ENCODE measurements at places on chromosomes 1 and 21.
A peak's percentile ranks its signal among the peaks of the same experiment; 100 is the strongest.

- H3K4me3 ChIP-seq: no peak overlapping the region
- no peaks in the 10 kb centered on the region for H3K36me3 ChIP-seq
- H3K27ac ChIP-seq: no peak overlapping the region
Observed at GRCh38 chr1:246517391-246517790, 10.3 kb upstream of the SMYD3 start.

DNA sequence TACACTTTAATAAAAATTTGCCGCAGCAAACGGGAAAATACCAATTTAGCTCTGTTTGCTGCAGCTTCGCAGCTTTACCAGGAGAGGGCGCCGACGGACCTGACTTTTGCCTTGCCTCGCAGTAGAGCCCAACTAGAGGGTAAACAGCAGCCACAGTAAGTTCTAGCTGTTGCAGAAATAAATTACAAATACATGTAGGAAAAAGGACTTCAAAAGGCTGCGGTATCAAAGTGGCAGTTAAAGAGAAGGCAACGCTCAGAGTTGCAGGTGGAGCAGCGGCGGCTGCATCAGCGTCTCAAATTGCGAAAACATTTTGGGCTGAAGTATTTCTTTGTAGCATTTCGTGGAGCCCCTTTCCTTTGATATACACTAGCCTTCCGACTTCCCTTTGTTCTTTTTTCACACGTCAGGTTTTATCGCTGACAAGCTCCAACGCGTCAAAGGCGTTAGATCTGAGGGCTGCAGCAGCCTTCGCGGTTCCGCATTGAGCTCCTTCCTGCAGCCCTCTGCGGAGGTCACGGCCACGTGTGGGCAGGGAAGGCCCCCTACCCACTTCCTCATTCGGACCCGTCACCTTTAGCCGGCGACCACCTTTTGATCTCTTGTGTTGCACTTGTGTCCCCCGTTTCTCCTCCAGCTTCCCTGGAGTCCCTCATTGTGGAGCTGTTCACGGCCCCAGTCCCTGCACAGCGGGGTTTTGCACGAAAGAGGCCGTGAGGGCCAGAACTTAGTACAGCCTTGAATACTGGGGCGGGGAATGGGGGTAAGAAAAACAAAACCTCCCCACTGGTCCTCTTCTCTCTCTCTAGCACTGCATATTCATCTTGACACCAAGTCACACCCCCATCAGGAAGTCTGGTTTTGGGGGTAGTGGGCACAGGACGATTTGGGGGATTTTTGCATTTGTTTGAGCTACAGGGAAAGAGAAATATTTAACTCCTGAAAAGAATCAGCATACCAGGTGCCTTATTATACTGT is 72.8 kb downstream of the S1PR1 start:
- no peak overlapping the region for H3K27ac ChIP-seq
- no peak overlapping the region for H3K4me3 ChIP-seq
- DNase-seq: peak; percentile 43
- peaks cover 5% of the 10 kb centered on the region for H3K4me1 ChIP-seq
- no peaks in the 10 kb centered on the region for H3K27me3 ChIP-seq
- no peaks in the 10 kb centered on the region for H3K36me3 ChIP-seq

- DNase-seq: no peak
- H3K4me1 ChIP-seq: peaks cover 19% of the 10 kb centered on the region
- H3K27me3 ChIP-seq: no peaks in the 10 kb centered on the region
- H3K27ac ChIP-seq: peak overlapping the region; percentile 99
- no peaks in the 10 kb centered on the region for H3K36me3 ChIP-seq
Observed at GRCh38 chr1:50971748-50972305, 1.8 kb downstream of the CDKN2C start.

- no peak for DNase-seq
- H3K4me3 ChIP-seq: no peak overlapping the region
- no peak overlapping the region for H3K27ac ChIP-seq
- H3K4me1 ChIP-seq: peaks cover 56% of the 10 kb centered on the region
Observed at GRCh38 chr21:15001113-15001512, 63.7 kb downstream of the NRIP1 start.

DNA sequence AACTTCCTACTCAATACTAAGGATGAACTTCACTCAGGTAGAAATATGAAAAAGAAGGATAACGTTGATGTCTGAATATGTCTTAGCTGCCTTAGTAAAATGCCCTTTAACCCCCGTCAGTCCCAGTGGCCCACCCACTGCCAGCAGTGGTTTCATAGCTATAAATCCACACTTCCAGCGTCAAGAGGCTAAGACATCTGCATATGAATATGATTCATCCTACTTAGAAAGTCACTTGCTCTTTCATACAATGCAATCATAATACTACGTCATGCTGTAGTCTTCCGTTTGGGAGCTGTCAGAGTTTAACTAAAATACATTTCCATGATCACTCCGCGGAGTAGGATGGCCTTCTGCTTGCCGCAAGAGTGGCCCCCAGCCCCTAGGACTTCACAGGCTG is 247.3 kb downstream of the SDCCAG8 start:
- no peaks in the 10 kb centered on the region for H3K27me3 ChIP-seq
- no peaks in the 10 kb centered on the region for H3K36me3 ChIP-seq
- no peak overlapping the region for H3K27ac ChIP-seq
- H3K4me3 ChIP-seq: no peak overlapping the region
- no peaks in the 10 kb centered on the region for H3K4me1 ChIP-seq

DNA sequence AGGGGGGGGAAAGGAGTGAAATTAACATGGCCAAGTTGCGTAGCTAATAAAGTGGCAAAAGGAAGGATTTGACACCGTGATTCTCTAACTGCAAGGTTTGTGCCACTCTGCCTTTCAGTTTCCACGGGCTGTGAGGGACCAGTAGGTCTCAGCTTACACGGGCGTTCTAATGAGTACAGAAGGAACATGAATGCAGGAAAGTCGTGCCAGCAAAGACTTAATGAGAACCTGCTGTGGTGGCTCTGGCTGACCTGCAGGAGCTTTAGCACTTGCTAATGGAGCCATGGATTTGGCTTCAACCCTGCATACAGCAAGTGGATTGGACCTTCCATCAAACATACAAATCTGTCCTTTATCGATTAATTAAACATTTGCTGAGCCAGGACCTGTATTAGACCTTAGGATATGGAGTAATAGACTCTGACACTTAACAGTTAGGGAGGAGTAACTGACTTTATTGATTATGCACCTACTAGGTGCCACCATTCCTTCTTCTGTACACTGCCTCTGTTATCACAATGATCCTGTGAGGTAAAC is 15.1 kb upstream of the PITHD1 start:
- H3K36me3 ChIP-seq: peaks cover 11% of the 10 kb centered on the region
- no peak for DNase-seq
- H3K4me3 ChIP-seq: no peak overlapping the region
- H3K27me3 ChIP-seq: no peaks in the 10 kb centered on the region
- peaks cover 11% of the 10 kb centered on the region for H3K4me1 ChIP-seq
- H3K27ac ChIP-seq: no peak overlapping the region

GRCh38 chr1:117670976-117671780 is 65.3 kb downstream of the TENT5C start:
- H3K27me3 ChIP-seq: no peaks in the 10 kb centered on the region
- no peak overlapping the region for H3K27ac ChIP-seq
- no peaks in the 10 kb centered on the region for H3K36me3 ChIP-seq
- H3K4me1 ChIP-seq: peaks cover 40% of the 10 kb centered on the region
- no peak overlapping the region for H3K4me3 ChIP-seq

DNA sequence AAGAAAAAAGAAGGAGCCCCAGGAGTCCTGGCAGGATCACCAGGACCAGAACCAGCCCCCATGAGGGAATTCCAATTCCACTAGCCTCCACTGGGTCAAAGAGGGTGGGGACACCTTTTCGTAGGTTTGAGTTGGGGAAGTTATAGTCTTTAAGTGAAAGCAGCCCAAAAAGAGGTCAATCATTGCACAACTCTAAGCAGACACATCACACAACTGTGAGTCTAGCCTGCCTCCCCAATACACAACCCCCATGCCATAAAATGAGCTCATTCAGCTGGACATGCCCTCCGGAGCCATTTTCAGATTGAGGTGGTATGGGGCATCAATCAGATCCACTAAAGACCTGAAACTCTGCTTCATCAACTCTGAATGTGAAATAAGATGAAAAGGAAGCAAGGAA is 179.9 kb downstream of the NPHP4 start:
- H3K4me1 ChIP-seq: no peaks in the 10 kb centered on the region
- H3K36me3 ChIP-seq: no peaks in the 10 kb centered on the region
- H3K27ac ChIP-seq: no peak overlapping the region
- H3K4me3 ChIP-seq: no peak overlapping the region
- H3K27me3 ChIP-seq: no peaks in the 10 kb centered on the region

DNA sequence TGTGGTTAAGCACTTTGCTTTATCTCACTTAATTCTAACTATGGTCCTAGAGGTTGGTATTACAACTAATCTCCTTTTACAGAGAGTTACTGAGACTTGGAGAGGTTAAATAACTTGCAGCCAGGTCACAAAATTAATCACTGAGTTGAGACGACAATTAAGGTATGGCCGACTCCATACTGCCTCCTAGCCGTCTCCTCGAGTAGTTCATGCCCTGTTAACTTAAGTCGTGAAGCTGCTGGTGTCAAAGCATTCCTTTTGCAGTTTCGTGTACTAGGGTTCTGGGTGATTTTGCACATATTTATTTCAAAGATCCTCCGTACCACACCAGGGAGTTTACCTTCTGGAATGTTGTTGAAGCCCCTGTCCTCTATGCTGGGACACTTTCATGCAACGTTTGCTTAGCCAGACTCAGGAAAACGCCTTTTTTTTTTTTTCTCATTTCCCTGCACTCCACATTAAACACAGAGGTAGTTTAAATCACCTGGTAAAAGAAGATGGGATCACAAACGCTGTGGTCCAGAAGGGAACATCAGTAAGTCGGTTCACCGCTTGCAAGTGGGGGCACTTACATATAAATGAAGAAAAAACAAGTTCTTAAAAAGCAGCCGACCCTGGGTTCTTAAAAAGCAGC is 570 bp upstream of the NEK7 start:
- peak overlapping the region; percentile 70 for H3K4me3 ChIP-seq
- peaks cover 17% of the 10 kb centered on the region for H3K4me1 ChIP-seq
- H3K27ac ChIP-seq: peak overlapping the region; percentile 98
- DNase-seq: peak; percentile 67
- no peaks in the 10 kb centered on the region for H3K36me3 ChIP-seq

GRCh38 chr1:25579292-25580252 is 36.2 kb downstream of the LDLRAP1 start:
- H3K27ac ChIP-seq: no peak overlapping the region
- H3K36me3 ChIP-seq: no peaks in the 10 kb centered on the region
- no peak for DNase-seq
- H3K27me3 ChIP-seq: no peaks in the 10 kb centered on the region

DNA sequence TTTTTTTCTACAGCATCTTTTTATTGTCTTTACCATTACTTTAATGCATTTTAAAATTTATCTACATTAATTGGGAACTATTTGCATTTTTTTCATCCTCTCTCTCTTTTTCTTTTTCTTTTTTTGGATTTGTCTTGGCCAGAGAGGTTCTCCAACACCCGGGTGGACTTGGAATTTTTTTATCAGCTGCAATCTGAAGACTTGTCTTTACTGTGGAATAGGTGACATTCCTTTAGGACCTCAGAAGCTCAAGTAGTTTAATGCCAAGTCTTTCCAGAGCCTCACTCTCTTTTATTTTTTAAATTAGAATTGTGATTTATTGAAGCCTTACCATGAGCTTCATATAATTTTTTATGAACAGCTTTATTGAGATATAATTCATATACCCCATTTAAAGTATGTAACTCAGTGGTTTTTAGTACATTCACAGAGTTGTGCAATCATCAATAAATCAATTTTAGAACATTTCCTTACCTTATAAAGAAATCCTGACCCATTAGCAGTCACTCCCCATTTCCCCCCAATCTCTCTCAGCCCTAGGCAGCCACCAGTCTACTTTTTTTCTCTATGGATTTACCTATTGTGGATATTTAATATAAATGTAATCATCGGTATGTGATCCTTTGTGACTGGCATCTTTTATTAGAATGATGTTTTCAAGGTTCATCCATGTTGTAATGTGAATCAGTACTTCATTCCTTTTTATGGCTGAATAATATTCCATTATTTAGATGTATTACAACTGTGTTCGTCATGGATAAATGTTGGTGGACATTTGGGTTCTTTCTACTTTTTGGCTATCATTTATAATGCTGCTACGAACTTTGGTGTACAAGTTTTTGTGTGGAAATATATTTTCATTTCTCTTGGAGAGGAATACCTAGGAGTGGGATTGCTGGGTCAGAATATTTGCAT is 6.2 kb downstream of the TUFT1 start:
- H3K27ac ChIP-seq: peak overlapping the region; percentile 69
- H3K4me3 ChIP-seq: no peak overlapping the region
- no peak for DNase-seq
- peaks cover 62% of the 10 kb centered on the region for H3K4me1 ChIP-seq
- no peaks in the 10 kb centered on the region for H3K36me3 ChIP-seq
- H3K27me3 ChIP-seq: no peaks in the 10 kb centered on the region

DNA sequence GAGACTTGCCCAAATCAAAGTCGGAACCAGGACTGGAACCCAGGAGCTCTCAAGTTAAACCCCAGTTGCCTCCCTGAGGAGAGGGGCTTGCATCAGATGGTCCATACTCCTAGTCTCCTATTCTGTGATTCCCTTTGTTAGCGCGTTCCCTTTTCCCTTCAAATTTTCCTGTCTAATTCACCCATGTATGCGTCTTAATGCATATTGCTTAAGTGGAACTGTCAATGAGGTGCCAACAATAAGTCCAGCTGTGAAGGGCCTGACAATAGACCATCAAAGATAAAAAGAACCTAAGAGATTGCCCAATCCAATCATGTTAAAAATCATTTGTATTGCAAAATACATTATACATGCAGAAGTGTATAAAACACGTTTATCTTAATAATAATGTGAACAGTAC is 634 bp upstream of the SPATA6 start:
- no peak for DNase-seq
- peak overlapping the region; percentile 87 for H3K27ac ChIP-seq
- H3K4me3 ChIP-seq: peak overlapping the region; percentile 78
- H3K27me3 ChIP-seq: no peaks in the 10 kb centered on the region

DNA sequence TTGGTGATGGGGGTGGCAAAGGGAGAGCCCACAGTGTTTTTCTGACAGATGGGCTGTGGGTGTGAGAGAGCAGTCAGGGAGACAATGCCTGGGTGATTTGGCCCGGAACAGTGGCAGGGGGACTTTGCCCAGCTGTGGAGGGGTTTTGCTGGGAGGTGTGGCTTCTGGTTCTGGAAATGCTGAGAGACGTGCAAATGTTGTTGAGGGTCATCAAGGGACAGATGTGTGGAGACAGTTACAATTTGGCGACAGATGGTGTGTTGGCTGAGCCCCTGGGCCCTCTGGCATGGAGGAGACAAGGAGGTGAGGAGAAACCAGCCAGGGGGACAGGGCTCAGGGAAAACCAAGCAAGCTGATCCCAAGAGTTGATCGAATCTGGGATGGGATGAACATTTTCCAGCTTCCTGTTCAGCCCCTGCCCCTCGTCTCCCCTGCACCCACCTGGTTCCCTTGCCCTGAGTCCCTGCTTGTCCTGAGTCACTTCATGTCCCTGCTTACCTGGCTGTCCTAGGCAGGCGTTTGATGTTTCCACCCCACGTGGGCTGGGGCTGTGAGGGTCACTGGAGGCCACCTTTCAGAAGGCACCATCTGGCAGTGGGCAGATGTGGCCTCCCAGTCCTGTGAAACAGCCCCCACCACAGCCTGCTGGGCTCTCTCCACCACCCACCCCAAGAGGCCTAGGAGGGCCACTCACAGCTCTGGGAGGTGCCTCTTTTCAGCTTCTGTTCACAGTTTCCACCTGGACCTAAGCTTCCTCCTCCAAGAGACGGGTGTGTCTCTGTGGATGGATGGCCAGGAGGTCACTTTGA is 15.8 kb upstream of the ZNF678 start:
- no peaks in the 10 kb centered on the region for H3K27me3 ChIP-seq
- peak overlapping the region; percentile 35 for H3K27ac ChIP-seq
- H3K36me3 ChIP-seq: no peaks in the 10 kb centered on the region

- H3K27me3 ChIP-seq: no peaks in the 10 kb centered on the region
- DNase-seq: no peak
- H3K4me1 ChIP-seq: no peaks in the 10 kb centered on the region
- H3K36me3 ChIP-seq: no peaks in the 10 kb centered on the region
- no peak overlapping the region for H3K27ac ChIP-seq
Observed at GRCh38 chr1:177880339-177880891, 89.4 kb downstream of the SEC16B start.
